ENCODE measurements at places on chromosomes 1 and 21. TPM values are rescaled to one million over a fixed set of nuclear protein-coding genes. Genes with fewer than 3 reads are reported as not detected.
A peak's percentile ranks its signal among the peaks of the same experiment; 100 is the strongest.

ANKRD35 gene
- 0.14 TPM for polyA plus RNA-seq

NID1 gene
- not detected for polyA plus RNA-seq

MRPS21 gene
- 92.9 TPM for polyA plus RNA-seq

ACOT11 gene
- not detected for polyA plus RNA-seq

SPRR4 gene
- polyA plus RNA-seq = not detected

PRAMEF18 gene
- polyA plus RNA-seq = not detected

ANGPTL1 gene
- polyA plus RNA-seq = not detected

KRTAP11-1 gene
- not detected for polyA plus RNA-seq

DNA sequence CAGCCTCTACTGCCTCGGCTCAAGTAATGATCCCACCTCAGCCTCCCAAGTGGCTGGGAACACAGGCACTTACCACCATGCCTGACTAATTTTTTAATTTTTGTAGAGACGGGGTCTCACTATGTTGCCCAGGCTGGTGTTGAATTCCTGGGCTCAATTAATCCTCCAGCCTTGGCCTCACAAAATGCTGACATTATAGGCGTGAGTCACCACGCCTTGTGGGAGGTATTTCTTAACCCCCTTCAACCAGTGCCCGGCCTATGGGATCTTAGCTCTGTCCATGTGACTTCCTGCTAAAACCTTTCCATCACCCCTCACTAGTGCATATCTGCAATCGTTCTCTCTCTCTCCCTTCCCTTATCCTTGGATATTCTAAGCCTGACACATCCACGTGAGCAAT is 86.4 kb downstream of the FOXD2 start:
- no peak for DNase-seq

GRCh38 chr1:154499446-154499845 is 2.6 kb upstream of the TDRD10 start:
- DNase-seq = no peak

- DNase-seq = no peak
Measured at GRCh38 chr21:40797410-40797809, 49.5 kb downstream of the DSCAM start.

- peak; percentile 65 for DNase-seq
Measured at GRCh38 chr1:246497331-246497915, 9.7 kb downstream of the SMYD3 start.

- no peak for DNase-seq
Measured at GRCh38 chr1:232709386-232709785, 79.5 kb upstream of the SIPA1L2 start.

DNA sequence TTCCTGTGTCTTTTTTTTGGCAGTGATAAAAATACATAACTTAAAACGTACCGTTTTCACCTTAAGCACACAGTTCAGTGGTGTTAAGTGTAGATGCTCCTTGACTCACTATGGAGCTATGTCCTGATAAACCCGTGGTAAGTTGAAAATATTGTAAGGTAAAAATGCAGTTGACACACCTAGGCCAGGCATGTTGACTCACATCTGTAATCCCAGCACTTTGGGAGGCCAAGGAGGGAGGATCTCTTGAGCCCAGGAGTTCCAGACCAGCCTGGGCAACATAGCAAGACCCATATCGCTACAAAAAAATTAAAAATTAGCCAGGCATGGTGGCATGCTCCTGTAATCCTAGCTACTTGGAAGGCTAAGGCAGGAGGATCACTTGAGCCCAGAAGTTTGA is 73.6 kb upstream of the COG2 start:
- DNase-seq = no peak

GRCh38 chr21:38637161-38637560 is 138.9 kb upstream of the ERG start:
- DNase-seq = no peak

- no peak for DNase-seq
Measured at GRCh38 chr1:118958140-118958539, 30.0 kb downstream of the TBX15 start.

- DNase-seq = no peak
Measured at GRCh38 chr1:186958520-186958919, 129.8 kb downstream of the PLA2G4A start.

GRCh38 chr1:241821363-241821762 is 26.6 kb upstream of the EXO1 start:
- no peak for DNase-seq

DNA sequence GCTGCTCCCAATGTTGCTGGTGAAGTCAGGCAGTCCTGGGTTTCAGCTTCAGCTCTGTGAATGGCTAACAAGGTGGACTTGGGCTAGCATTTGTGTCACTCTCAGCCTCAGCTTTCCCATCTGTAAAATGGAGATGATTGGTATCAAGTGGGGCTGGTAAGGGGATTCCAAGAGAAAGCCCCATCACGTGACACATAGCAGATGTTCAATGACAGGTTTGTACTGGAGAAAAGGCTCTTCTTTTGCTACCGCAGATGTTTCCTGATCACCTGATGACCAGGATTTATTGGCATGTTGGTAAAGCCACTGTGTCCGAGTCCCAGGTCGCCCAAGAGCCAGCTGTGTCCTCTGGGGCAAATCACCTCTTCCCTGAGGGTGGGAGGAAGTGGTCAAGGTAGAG is 335.0 kb downstream of the MATN1 start:
- no peak for DNase-seq

DNA sequence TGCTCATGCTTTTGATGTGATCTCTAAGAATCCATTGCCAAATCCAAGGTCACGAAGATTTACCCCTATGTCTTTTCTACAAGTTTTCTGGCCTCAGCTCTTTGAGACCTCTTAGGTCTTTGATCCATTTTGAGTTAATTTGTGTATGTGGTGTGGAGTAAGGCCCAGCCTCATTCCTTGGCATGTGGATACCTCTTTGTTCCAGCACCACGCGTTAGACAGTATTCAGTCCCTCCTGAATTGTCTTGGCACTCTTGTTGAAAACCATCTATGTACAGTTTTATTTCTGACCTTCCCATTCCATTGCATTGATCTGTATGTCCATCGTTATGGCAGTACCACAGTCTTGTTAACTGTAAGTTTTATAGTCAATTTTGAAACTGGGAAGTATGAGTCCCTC is 8.0 kb upstream of the FTCD start:
- no peak for DNase-seq

All from naive thymus-derived CD4-positive, alpha-beta T cell (primary cell).